ENCODE measurements at places on chromosomes 1 and 21.

- no peak for DNase-seq
Observed at GRCh38 chr1:217140041-217140901, 417.0 kb upstream of the ESRRG start.

- no peak for DNase-seq
Observed at GRCh38 chr1:229478852-229479251, 29.3 kb downstream of the NUP133 start.

- no peak for DNase-seq
Observed at GRCh38 chr1:178093951-178094738, at the start of gene RASAL2. Gene RASAL2 (plus strand): TSS chr1:178094104. CDS start chr1:178094493, 389 bp downstream.

DNA sequence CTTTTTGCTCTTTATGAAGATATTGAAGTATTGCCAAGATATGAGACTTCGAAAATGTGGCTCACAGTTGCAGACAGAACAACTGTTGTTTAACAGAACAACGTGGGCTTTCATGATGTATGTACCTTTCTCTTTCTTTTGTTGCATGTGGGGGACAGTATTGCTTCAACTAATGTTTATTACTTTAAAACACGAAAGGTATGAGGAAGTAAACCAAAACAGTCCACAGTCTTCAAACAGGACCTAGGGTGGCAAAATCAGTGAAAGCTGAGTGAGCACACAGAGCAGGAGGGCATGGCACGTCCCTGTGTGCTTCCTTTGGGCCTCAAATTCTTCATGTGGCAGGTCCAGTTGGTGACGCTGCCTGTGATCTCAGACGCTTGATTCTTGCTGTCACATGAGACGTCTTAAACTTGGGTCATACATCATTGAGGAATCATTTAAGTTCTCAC, 7.8 kb upstream of the CHAF1B start:
- no peak for DNase-seq

- no peak for DNase-seq
Observed at GRCh38 chr1:46543761-46544560, 7.5 kb downstream of the KNCN start.

DNA sequence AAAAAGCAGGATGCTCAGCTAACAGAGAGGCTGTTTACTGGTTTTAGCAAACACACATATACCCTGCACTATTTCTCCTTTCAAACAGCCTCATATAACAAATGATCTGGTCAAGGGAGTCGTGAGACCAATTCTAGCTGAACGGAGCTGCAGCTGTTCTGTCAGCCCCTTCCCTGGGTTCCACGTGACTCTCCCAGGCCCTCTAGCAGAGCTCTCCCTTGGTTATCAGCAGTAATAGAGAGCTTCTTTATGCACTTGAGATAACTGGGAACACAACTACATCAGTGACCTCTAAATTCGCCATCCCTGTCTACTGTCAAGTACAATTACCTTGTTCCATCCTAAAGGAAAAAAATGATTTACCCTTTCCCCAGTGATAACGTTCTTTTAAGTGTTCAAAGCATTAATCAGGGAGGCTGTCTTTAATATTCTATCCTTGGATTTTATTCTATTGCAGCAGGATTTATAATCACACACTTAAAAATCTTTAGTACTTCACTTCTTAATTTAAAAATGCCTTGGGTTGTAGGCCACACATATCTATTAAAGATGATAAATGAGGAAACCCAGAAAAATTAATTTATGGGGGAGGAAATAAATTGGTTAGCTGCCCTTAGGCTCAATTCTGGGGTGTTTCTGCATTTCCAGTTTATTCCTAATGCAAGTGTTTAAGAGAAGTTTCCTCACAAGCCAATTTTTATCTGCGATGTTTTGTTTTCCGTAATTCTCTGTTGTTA, 28.2 kb downstream of the PTGER3 start:
- no peak for DNase-seq

DNA sequence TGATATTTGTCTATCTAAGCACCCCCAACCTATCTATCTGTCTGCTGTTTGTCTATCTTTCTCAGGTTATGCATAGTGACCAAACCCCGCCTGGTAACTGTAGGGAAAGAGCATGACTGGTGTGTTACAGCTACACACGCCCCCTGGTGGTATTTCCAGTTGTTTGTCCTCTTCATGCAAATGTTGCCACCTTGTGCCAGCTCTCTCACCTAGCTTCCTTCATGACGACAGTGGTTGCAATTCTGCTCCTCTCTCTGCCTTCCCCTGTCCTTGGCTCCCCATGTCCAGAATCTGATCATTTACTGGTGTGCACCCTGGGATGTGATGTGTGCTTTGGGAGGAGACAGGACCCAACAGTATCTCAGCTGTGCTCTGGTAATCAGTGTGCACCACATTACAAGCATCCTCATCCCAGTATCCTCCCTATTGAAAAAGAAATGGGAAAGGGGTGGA, 8.1 kb upstream of the INKA2 start:
- peak; percentile 61 for DNase-seq

DNA sequence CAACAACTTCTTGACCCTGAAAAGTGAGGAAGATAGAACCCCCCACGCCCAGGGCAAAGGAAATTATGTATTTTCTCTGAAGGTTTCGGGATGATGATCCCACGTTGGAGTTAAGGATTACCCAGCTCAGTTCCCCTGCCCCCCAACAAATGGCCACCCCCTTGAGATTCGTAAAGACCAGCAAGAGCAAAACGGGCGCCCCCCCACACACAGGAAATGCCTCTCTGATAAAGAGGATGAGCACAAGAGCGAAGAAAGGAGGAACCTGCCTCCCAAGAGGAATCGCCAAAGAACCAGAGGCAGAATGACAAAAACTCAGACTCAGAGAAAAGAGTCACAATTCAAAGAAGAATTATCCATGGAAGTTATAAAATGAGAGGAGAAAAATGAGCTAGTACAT, 576.9 kb downstream of the MATN1 start:
- no peak for DNase-seq

DNA sequence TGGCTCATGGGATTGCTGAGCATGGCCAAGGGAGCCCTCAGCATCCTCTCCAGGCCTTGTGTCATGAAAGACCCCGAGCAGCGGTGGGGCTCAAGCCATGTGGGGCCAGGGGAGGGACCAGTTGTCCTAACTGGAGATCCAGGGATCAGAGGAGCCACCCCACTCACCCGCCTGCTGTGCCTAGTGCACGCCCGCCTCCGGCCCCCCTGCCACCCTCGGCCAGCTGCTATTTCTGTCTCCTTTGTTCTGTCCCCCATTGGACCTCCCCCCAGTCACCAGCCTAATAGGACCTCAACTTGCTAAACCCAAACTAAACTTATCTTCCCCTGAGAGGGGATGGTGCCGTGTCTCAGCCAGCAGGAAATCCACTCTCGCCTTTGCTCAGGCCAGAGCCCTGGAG, 44.4 kb downstream of the TP73 start:
- DNase-seq: no peak

GRCh38 chr1:2546515-2547209, 9.5 kb upstream of the TNFRSF14 start:
- DNase-seq: peak; percentile 74

DNA sequence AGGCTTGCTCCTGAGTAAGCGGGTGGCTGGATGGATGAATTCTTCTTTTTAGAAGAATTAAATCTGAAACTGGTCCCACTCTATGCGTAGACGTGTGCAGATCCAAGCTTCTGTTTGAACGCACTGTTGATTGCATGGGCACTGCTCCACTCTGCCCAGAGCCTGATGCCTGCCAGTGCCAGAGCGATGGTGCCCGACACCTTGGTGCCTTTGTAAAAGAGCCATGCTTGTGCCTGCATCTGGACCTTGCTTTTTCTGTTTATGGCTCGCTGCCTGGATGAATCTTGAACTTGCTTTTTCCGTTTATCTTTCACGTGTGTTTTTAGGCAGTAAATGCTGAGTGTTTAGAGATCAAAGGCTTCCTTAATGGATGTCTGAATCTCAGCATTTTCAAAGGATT, 15.0 kb upstream of the PWP2 start:
- no peak for DNase-seq

DNA sequence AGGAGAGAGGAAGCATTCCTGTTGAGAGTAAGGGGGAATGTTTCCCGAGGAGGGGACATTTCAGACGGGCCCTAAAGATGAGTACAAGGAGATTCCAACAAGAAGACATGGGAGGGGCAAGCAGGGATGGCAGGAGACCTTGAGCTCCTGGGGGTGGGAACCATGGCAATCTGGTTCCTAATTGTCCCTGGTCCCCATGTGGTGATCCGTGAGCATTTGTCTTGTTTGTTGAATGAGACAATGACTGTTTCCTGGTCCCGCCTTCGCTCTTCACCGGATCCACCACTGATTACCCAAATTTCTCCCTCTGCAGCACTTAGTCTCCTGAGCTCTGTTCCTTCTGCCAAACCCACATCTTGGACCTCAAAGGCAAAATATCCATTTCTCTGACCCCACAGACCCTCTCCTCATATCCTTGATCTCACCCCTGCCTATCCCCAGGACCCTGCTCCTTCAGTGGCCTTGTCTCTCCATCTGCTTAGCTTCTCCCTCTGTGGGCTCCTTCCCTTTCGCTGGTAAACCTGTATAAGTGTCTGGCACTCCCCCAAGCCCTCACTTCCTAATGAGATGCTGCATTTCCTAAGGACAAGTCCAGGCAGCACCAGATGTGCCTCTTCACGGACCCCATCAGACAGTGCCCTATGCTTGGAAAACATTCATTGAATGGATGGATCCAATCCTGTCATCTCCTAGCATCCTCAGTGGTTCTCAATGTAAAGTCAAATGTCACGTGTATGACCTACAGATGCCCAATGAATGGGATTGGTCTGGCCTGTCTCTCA, 8.3 kb upstream of the CSF1 start:
- DNase-seq: no peak

DNA sequence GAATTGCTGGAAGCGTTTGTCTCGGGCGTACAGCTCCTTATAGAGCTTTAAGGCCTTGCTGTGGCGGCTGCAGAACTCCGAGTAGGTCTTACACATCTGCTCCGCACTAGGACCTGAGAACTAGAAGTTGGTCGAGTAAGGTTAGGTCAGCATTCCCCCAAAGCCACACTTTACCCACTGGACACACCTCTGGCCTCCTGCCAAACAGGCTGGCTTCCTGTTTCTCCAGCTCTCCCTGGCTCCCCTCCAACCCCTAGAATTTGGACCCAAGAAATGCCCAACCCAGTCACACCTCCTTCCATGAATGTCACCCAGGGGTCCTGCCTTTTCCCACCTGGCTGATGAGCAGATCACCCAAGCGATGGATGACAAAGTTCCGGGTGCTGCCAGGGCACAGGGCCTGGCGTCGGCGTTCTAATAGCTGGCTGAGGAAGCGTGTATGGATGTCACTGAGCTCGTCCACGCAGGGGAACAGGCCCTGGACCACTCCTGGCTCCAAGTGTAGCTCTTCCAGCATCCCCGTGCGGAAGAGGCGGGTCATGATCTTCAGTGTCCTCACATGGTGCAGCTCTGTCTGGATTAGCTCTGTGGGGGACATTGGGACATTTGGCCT, 15.6 kb downstream of the ARHGEF2 start:
- no peak for DNase-seq

GRCh38 chr21:45125357-45125756, 51.0 kb downstream of the ADARB1 start:
- DNase-seq: no peak

GRCh38 chr1:91604632-91605031, 104.0 kb downstream of the CDC7 start:
- no peak for DNase-seq

DNA sequence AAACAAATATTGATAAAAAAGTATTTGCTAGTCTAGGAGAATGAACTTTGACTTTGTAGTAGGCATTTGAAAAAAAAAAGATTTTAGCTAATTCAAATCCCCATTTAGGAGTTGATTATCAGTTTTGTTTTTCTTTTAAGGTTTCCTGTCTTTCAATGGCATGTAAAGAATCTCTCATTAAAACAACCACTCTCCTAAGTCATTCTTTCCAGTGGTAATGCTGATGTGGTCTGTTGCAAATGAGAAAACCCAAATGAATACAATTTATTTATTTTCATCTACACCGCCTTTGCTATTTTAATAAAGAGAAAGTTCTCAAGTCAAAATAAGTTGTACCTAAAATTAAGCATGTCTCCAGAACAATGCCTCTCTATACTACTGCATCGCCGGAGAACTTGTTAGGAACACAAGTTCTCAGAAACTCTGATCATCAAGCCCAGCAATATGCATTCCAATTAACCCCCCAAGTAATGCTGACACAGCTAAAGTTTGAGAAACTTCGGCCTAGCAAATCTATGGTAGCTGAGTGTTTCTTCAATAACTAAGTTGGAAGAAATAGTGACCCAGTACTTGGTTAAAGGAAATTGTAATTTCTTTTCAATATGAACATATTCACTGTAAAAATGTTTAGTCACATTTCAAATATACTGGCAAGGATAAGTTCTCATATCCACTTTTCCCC, 255.1 kb downstream of the PTPRC start:
- DNase-seq: no peak

GRCh38 chr1:99980928-99981327, 11.1 kb downstream of the SLC35A3 start:
- DNase-seq: no peak

- no peak for DNase-seq
Observed at GRCh38 chr1:45470306-45470798, 20.6 kb downstream of the TESK2 start.

DNA sequence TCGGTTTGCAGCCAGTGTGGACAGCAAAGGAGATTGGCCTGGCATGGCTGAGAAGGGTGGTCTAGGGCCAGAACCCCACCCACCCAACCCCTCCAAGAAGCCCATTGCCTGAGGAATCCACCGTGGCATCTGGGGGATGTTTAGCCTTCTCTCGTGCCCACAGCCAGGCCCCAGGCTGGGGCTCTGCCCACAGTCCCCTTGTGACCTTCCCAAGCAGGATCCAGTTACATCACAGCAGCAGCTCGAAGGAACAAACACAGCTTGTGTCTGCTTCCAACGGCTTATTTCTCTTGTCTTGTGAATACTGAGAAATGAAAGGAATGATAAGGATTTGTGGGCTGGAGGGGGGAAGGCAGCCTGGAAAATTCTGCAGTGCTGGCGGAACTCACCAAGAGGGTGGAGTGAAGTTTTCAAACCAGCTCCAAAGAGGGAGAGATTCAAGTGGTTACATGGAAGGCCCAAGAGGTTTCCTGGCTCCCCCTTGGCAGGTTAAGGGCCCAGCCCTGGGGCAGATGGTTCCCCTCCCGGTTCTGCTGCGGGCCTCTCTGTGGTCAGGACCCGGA, 61.6 kb downstream of the DHRS3 start:
- DNase-seq: no peak

DNA sequence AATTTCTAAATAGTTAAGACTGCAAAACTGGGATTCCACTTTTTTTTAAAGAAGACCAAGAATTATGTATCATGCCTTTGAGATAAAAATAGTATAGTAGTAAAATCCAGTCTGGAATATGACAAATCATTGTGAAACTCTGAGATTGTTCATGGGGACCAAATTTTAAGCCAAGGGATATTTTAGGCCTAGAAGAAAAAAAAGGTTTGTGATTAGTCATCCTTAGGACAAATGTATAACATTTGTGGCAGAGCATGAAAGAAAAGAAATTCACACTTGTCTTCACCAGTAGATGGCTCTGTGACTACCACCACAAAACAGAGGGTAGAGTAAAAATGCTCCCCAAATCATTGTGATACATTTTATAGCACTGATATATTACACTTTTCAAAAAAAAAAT, 226.1 kb downstream of the KCTD3 start:
- no peak for DNase-seq
